CD8-positive, alpha-beta memory T cell (primary cell): ENCODE measurements at places on chromosomes 5 and 9.

DNA sequence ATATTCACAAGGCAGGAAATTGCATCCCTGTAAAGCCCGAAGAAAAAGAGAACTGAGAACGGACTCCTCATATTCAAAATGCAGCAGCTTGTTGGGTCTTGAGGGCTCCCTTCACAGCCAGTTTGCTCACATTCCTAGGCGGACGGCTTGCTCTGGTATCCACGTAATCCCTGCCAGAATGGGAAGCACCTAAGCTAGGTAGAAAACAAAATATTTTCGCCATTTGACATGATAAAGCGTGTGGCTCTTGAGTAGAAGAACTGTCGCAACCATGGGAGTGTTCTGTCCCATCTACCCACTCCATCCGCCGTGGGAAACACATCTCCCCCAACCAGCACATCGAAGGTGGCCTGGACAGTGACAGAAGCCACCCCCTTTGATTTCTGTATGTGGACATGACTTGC is 183.1 kb downstream of the GAS1 start:
- no peak for DNase-seq

- no peak for DNase-seq
Measured at GRCh38 chr5:82466986-82467561, 188.9 kb upstream of the RPS23 start.

- no peak for DNase-seq
Measured at GRCh38 chr5:133475986-133476385, 136.4 kb downstream of the FSTL4 start.

GRCh38 chr9:127509955-127510299 is 58.6 kb downstream of the LRSAM1 start:
- no peak for DNase-seq

GRCh38 chr5:176628406-176629228 is 1.7 kb downstream of the SNCB start:
- no peak for DNase-seq

GRCh38 chr9:81549500-81550206 is 139.7 kb downstream of the TLE1 start:
- no peak for DNase-seq

- no peak for DNase-seq
Measured at GRCh38 chr9:74729136-74729695, 158.5 kb downstream of the TRPM6 start.

DNA sequence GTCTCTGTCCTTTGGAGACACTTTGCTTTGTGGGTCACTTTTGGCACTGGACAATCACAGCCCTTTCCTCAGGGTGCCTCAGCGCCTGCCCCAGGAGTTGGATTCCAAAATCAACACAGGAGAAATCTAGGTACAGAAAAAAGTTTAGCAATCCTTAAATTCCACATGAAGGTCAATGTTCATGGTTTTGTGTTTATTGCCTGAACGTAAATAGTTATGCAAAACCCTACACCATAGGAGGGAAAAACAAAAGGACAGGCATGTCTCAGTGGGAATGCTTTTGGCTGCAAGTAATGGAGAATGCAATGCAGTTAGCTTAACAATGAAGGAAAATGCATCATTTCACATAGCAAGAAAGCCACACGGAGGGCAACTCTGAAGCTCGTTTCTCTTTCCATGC is 6.5 kb upstream of the HMCN2 start:
- no peak for DNase-seq

DNA sequence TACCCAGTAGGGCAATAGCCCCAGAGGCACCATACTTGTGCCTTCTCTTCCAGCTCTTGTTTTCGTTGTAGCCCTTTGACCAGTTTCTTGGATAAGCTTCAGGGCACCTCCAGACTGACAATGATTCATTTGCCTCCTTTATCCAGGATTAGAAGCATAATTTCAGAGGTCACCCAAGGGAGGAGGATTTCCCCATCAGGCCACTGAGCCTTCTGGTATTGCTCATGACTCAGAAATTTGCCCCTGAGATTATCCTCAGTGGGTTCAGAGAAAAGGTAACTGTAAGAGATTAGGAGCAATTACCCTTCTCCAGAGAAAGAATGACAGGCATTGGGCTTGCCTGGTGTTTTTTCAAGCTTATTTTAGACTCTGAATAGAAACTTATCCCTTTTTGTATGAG is 147.9 kb downstream of the MSX2 start:
- DNase-seq: no peak

GRCh38 chr5:157444224-157444623 is 15.8 kb upstream of the NIPAL4 start:
- DNase-seq: no peak

GRCh38 chr9:122331523-122331927 is 39.3 kb upstream of the PTGS1 start:
- no peak for DNase-seq

DNA sequence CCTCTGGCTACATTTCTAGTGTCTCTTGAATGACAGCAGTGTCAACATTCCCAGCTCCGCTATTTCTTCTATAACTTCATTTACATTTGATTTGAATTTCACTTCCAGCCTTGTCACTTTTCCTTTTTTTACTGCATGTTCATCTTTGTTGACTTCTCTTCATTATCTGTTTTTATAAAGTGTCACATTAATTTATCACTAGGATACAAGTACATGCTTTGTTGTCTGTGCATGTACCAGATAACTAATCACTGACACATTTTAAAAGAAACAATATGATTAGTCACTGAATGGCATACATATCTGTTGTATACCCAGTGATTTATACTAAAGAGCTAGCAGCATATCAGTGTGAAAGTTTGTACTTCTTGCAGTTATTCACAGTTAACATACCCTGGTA is 29.1 kb downstream of the ARSK start:
- no peak for DNase-seq
